ENCODE measurements at places on chromosomes 11 and 22.

DNA sequence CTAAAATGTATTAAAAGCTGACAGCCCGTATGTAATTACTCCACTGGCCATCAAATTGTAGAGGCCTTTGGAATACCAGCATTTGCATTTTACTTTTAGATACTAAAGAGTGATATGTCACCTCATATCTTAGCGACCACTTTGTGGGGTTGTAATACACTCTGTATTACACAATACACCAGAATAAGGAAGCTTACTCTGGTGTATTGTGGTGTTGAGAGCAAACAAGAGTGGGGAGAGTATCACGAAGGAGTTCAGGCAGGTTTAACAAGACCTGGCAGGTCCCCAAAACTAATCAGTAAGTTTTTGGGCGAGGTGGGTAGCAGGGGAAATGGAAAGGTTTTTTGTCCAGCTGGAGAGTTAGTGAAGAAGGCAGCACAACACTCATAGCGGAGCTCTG lies 3.2 kb downstream of the NUP50 start:
- no peak for DNase-seq

- DNase-seq, result no peak
These were observed 726.1 kb downstream of the FAM181B start for GRCh38 chr11:82007521-82007920.

DNA sequence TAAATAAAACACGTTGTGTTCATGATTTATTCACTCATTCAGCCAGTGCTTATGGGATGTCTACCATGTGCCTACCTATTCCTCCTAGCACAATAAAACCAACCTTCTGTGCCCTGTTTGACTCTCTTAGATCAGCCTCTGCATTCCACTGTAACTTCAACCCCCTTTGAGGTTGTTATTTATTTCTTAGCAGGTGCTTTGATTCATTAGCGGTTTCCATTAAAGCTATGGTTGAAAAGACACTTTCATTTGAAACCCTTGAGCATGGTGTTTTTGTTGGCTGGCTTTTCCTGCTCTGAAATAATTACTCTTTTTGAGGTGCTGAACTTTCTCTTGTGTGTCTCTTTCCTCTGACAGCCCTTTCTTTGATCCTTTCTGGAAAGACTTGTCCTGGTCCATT lies 570.6 kb upstream of the LARGE1 start:
- no peak for DNase-seq

GRCh38 chr11:65576867-65577755 lies 1.3 kb downstream of the EHBP1L1 start:
- DNase-seq, result no peak

GRCh38 chr11:113090716-113091480 lies 129.7 kb downstream of the NCAM1 start:
- DNase-seq, result no peak

- DNase-seq, result no peak
These were observed 62.2 kb upstream of the INCENP start for GRCh38 chr11:62061356-62062222.

GRCh38 chr11:33742249-33742851 lies 6.1 kb upstream of the CD59 start:
- DNase-seq, result no peak

GRCh38 chr22:46055911-46056545 lies 79.1 kb upstream of the WNT7B start:
- no peak for DNase-seq

DNA sequence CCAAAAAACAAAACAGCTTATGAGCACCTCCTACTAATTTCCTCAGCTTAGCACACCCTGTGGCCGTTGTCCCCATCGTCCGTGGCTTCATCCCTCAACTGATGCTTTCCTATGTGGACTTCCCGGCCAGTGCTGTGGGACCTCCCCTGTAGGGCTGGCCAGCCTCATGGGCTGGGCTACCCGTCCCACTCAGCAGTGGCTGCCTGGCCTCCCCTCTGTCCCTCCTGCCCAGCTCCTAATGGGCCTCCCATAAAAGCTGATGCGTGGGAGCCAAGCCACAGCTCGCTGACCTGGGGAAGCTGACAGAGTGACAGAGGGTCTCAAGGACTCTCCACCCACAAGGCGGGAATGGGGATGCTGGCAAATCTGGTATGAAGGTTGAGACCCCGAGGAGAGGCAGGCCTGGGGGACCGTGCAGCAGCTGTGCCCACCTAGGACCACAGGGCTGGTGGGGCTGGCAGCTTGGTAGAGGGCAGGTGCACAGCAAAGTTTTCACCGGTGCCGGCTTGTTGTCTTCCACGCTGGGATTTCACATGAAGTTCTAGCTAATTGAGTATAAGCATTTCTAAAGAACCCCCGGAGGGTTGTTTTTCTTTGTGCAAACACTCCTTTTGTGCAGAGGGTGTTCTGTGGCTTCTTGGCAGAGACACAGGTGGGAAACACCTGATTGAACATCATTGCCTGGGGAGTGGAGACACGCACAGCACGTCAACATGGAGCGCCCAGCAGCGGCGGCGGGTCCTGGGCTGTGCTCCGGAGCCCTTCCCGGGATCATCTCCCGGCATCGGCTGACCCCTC lies 23.2 kb downstream of the TBX1 start:
- DNase-seq, result no peak

GRCh38 chr11:18791969-18792628 lies 501 bp upstream of the PTPN5 start:
- no peak for DNase-seq

GRCh38 chr11:69674267-69674885 lies 777 bp downstream of the LTO1 start:
- DNase-seq, result no peak

DNA sequence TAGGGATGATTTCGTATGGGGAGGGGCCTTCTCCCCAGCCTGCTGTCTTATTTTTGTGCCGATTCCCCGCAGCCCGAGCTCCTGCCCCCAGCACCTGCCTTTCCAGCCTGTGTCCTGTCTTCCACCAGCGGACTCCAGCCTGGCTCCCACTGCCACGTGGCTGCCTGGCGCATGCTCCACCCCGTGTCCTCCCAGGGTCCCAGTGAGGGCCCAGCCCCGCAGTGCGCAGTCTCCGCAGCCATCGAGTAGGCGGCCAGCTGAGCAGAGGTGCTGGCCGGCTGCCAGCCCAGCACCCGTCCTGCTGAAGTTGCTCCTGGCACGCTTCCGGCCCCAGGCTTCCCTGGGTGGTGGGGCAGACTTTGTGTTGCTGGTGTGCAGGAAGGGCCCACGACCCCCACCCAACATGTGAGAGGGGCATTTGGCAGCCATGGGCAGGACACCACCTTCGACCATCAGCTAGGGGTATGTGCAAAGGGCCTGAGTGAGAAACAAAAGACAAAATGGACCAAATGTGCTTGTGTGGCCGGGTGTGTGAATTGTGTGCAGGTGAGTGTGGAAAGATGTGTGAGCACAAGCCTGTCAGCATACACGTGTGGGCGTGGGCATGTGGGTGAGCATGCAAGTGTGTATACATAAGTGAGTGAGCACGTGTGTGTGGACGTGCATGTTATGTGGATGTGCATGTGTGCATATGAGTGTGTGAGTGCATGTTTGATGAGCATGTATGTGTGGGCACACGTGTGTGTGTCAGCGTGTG lies 55.9 kb downstream of the RTN4R start:
- DNase-seq, result peak; percentile 84

DNA sequence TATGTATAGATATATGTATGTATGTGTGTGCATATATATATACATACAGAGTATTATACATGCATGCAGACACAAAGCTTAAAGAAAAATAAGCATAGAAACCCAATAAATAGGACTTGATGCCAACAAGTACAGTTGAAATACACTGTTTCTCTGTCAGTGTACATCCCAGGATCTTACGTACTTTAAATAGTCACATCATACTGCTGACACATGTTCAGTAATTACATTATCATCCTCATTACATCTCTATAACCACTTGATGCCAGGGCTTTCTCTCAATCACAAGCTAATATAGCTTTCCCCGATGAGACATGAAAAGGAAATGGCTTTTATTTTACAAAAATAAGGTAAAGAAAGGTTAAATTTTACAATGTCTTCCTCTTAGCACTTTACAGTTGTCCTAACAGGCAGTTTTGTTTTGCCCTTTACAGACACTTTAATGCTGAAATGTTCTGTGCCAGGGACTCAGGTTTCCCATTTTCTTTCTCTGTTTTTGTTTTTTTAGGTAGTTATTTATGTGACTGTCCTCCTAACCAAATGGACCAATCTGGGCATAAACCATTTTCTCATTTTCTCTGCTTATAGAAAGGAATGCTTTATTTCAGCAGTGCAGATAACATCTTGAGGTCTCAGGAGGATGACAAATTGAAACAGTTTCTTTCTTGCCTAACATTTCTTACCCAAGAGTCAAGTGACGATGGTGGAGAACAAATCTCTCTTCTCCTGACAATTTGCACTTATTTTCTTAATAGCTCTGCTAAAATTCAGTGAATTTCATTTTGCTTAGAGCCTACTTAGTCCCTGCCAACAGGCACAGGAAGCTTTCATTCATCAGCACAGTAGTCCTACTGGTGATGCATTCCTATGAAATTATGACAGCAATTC lies 350.2 kb downstream of the TTC28 start:
- no peak for DNase-seq

DNA sequence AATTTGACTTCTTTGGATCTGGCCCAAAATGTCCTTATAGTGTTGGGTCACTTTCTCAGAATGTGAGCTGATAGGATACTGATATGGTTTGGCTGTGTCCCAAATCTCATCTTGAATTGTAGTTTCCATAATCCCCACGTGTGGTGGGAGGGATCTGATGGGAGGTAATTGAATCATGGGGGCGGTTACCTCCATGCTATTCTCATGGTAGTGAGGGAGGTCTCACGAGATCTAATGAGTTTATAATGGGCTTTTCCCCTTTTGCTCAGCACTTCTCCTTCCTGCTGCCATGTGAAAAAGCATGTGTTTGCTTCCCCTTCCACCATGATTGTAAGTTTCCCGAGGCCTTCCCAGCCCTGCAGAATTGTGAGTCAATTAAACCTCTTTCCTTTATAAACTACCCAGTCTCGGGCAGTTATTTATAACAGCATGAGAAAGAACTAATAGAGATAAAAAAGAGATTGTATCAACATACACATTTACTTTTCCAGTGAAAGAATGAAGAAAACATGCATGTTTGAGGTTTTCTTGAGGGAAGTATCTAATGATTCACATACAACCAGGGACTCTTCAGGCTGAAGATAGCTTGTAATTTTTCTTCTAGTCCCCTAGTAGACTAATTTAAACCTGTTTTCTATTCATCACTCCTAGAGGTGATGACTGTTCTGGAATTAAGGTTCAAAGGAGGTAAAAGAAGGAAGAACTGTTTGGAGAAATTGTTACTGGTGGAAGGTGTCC lies 17.3 kb upstream of the CSTF3 start:
- no peak for DNase-seq

GRCh38 chr11:120645639-120646038 lies 134.1 kb downstream of the GRIK4 start:
- peak; percentile 34 for DNase-seq

DNA sequence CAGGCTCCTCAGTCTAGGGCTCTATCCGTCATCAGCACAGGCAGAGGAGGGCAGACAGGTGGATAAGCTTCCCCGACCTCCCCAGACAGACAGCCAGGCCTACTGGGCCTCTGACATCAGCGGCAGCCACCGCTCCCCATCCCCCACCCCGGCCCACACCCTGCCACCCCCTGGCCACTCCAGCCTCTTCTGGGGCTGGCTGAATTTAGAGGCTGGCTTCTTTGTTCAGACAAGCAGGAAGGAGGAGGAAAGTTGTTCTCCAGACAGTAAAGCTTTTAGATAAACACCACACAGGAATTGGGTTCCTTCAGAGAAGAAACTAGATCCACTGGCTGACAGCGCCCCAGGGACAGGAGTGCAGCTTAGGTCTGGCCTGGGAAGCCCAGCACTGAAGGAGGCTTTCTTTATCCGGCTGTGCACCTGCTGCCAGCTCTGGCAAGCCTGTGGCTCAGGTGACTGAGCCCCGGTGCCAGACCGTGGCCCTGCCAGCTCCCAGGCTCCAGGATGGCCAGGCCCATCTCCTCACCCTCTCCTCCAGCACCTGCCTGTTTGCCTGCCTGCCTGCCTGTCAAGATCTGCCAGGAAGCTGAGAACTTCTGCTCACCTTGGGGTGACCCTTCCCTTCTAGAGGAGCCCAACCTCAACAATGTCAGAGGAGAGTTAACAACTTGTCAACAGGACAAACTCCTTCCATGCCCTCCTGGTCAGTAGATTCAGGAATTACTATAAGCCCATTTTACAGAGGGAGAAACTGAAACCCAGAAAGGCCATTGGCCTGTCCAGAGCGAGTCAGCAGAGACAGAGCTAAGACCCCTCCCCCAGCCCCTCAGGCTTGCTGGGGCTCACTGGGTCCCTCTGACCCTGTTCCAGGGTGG lies 44.0 kb upstream of the KLHL35 start:
- peak; percentile 89 for DNase-seq

DNA sequence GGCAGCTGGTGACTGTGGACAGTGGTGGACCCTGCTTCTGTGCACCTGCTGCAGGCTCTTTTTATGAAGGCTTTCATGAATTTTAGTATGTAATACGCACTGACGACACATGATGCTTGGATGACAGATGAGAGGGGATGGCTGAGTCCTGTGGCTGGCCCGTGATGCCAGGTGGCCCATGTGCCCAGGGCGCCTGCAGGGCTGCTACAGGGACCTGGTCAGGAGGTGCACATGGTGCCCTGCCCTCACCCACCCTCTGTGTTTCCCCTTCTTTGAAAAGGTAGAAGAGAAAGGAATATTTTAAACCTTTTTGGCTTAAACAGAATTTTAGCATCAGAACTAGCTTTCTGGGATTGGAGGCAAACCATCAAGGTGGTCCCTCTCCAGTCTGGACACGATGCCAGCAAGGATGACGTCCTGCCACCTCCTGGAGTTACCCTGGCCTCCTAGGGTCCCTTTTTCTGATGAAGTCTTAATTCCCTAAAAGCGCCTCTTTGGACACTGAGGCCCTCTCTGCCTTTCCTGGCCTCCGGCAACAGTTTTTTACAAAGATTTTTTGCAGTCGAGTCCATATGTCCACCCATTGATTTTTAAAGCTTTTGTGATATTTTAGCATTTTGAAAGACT lies 5.4 kb upstream of the RANBP1 start:
- no peak for DNase-seq

DNA sequence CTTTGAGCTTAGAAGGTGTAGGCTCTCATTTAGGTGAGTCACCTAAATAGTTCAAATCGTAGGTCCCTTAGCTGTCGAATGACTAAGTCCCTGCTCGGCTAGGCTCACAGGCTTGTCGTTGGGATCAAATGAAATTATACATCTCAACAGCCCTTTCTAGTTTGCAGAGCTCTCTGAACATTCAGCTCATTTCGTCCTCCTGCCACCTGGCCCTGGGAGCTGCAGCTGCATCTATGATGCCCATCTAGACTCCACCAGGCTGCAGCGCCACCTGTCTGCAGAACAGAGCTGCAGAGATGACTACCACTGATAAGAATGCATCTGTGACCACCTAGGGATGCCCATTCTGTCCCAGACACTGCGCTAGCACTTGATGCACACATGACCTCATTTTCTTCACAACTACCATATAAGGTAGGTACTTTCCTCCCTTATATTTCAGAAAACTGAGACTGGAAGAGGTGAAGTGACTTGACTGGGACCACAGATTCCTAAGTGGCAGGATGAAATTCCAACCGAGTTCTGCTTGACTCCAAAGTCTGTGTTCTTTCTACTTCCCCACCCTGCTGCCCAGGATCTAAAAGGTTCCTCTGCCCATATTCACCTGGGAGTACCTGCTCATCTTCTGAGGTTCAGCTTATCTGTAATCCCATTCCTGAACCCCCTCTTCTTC lies 141.1 kb upstream of the NARS2 start:
- DNase-seq, result peak; percentile 82

Measured in NCI-H2029 (cell line).